ENCODE measurements at places on chromosomes 11 and 22. TPM values are rescaled to one million over a fixed set of nuclear protein-coding genes. Genes with fewer than 3 reads are reported as not detected.

Gene ADAMTS8
- total RNA-seq = 0.21 TPM

GRCh38 chr11:60314635-60315321 lies 12.3 kb upstream of the MS4A6E start:
- DNase-seq = no peak

DNA sequence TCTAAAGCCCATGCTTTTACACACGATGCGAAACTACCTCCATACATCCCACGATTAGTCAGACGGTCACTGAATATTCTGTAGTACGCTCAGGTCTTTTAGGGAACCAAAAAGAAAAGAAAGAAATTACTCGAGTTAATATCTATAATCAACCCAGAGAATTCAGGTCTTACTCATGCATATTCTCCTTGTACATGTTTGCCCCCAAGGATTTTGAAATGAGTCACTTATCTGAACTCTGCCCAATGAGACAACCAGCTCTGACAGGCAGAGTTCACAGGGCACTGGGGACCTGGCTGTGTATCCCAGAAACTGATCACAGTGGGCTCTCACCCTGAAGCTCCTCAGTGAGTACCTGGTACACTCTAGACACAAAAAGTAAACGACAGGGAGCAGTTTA lies 29.2 kb downstream of the RASSF10 start:
- no peak for DNase-seq

- no peak for DNase-seq
These were observed 11.5 kb downstream of the THAP12 start for GRCh38 chr11:76369406-76369805.

Gene ASCC2
- total RNA-seq = 45.6 TPM

DNA sequence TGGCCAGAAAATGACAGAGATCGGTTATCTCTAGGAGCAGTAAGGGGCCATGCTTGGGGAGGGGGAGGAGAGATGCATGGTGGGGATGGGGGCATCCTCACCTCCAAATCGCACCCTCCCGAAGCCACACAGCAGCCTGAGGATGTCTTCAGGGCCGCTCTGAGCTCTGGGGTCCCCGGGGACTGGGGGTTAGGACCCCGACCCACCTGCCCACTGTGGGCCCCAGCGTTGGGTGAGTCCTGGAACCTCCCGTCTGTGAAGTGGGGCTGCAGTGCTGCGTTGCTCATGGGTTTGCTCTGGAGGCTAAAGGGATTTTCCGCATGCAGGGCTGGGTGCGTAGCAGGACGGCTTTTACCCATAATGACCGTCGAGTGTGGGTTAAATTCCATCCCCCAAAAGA lies 1046.3 kb downstream of the BRD1 start:
- DNase-seq = no peak
